ENCODE measurements at places on chromosomes 11 and 22.
A peak's percentile ranks its signal among the peaks of the same experiment; 100 is the strongest.

- no peak for DNase-seq
Observed at GRCh38 chr11:112200252-112200651, 24.9 kb downstream of the BCO2 start.

DNA sequence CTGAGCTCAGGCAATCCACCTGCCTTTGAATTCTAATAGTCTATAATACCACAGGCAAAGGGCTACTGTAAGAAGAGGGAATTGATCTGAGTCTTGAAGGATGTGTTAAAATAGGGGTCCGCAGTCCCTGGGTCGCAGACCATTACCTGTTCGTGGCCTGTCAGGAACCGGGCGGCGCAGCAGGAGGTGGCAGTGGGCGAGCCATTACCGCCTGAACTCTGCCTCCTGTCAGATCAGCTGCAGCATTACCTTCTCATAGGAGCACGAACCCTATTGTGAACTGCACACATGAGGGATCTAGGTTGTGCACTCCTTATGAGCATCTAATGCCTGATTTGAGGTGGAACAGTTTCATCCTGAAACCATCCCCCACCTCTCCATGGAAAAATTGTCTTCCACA, 11.5 kb upstream of the TMEM123 start:
- DNase-seq, result no peak

DNA sequence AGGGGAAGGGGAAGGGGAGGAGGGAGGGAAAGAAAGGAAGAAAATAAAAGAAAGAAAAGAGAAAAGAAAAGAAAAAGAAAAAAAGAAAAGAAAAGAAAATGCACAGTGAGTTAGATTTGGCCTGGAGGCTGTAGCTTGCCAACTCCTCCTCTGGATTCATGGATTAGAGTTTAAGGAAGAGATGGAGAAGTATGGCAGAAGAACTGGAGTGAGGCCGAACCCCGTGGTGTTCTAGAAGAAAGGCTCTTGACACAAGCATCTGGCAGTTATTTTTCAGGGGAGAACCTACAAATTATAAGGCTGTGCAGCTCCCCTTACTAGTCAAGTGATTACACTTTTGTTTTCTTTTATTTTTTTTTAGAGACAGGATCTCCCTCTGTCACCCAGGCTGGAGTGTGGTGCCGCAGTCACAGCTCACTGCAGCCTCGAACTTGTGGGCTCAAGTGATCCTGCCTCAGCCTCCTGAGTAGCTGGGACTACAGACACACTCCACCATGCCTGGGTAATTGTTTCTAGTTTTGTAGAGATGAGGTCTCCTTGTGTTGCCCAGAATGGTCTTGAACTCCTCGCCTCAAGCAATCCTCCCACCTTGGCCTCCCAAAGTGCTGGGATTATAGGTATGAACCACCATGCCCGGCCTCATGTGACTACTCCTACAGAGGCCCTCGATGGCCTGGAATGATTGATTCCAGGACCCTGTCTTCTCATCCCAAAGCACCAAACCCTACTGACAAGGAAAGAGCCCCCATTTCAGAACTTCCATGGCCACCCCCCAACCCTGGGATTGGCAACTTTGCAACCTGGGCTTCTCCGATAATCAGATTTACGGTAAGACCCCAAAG, 19.5 kb downstream of the ZNF74 start:
- DNase-seq, result no peak

DNA sequence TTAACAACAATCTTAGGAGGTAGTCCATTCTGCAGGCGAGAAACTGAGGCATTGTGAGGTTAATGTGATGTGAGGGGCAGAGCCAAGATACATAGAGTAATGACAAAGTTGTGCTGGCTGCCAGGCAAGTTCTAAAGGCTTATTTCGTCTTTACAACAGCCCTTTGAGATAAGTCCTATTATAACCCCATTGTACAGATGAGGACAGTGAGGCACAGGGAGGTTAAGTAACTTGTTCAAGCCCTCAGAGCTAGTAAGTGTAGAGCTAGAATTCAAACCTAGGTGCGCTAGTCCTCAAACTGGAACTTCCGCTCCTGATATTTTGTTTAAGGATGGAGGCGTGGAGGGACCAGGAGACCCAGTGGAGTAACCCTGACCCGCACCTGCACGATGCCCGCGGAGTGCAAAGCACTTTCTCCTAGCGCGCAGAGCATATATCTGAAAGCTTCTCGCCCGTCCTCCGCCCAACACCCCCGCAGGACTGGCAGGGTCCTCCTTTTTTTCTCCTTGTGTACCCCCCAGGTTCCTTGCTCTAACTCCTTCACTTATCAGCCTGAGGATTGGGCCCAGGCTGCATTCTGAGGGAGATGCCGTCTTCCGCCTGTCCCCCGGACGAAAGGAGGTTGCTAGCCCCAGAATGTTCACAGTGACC, 4.9 kb upstream of the FLI1 start:
- no peak for DNase-seq

DNA sequence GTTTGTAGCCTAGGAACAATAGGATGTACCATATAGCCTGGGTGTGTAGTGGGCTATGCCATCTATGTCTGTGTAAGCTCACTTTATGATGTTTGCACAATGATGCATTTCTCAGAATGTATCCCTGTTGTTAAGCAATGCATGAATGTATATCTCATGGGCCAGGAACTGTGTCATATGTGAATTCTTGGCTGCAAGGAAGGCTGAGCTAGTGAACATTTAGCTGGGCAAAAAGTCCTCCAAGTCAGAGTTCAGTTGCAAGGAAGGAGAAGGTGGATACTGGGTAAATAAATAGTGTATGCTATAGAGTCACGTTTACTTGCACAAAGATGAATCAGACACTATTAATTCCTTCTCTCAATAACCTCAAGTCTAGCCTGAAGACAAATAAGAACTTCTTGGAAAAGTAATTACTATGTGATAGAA, 136.1 kb downstream of the EHF start:
- no peak for DNase-seq

GRCh38 chr11:67700141-67700540, 25.7 kb upstream of the ALDH3B2 start:
- no peak for DNase-seq

- no peak for DNase-seq
Observed at GRCh38 chr11:116503216-116504160, 269.3 kb downstream of the BUD13 start.

DNA sequence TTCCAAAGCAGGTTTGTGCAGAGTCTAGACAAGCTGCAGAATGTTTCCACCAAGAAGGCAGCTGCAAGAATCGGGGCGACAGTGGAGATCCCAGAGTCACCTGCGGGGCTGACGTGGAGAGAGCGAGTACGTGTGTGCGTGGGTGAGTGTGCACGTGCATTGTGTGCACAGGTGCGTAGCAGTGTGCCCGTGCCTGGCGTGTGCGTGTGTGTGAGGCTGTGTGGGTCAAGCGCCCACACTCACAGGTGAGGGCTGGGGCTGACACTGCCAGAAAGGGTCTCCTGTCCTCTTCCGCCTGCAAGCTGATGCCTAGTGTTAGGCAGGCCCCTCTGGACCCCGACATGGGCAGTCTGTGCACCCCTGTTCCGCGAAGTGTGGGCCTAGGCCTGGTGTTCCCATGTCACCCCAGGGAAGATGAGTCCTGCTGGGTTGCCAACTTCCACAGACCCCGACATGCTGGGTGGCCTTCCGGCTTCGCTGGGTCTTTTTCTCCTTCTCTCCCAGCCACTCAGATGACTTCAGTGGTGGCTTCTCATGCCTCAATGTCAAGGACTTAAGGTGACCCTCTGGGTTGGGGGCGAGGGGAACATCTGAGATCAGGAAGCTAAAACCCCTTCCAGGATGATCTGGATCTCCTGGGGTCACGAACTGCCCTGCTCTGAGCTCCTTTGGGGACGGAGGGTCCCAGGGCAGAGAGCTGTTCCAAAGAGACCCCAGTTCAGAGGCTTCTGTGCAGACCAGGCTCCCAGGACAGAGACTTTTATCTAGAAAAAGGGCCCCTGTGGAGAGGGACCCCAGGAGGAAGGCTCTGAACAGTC, 10.4 kb upstream of the SYT8 start:
- DNase-seq, result no peak

DNA sequence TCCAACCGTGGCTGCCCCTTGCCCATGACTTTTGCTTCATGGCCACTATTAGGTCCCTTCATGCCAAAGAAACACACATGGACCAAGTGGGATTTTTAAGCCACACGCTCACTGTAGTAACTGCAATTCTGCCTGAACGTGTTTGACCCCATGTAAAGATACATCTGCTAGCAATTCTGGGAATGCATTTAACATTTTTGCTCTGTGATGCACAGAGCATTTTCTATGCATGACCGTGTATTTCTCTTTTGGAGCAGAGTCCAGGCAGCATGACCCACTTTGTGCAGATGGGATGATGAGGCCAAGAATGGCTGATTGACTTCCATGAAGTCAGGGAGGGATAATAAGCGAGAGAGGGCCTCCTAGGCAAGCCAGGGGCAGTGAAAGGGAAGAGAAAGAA, 108.5 kb downstream of the TP53I11 start:
- DNase-seq, result no peak

DNA sequence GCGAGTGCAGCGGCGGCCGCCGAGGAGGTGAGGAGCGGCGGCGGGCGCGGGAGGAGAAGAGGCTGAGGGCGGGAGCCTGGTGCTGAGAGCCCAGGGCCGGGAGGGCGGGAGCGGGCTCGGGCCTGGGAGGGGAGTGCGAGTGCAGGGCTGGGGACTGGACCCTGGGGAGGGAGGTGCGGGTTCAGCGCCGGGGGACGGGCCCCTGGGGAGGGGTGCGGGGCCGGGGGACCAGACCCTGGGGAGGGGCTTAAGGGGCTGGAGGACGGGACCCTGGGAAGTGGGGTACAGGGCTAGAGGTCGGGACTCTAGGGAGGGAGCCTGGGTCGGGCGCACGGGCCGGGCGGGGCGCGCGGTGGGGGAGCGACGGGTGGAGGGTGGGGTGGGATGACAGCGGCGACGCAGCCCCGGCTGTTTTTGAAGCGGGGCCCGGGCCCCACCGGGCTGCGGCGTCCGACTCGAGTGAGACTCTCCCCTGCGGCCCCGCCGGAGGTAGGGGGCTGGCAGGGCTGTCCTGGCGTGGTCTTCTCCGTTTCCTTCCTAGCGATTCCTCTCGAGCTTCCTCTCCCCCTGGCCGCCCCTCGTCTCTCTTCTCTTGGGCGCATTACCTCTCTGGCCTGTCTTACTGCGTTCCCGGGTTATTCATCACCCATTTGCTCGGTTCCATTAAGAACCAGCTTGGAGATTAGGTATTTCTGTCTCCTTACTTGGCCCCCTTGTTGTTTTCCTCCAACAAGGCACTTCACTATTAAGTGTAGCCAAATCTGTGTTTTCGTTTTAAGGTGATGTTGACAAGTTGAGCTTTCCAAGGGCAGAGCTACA, 754 bp downstream of the NUP50 start:
- no peak for DNase-seq

DNA sequence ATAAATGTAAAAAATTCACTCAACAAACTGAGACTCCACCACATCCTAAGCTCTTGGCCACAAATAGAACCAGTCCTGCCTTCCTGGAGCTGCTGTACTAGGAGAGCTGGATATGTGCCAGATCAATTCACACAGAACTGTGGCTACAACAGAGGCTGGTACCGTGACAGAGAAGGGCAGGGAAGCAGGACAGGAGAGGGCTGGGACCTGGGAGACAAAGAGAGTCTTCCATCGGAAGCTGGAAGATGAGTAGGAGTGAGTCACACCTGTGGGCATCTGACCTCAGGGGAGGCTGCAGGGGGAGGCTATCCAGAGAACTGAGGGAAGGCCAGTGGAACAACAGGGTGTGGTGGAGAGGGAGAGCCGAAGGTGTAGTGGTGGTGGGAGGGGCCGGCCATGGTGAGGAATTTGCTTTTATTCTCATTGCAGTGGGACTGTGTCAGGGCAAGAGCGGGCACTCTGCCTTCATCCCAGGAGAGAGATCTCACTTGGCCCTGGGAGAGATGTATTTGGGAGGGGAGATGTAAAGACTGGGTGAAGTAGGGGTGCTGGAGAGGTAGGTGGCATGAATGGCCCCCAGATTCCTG, 1.9 kb upstream of the LTBP3 start:
- DNase-seq, result no peak

DNA sequence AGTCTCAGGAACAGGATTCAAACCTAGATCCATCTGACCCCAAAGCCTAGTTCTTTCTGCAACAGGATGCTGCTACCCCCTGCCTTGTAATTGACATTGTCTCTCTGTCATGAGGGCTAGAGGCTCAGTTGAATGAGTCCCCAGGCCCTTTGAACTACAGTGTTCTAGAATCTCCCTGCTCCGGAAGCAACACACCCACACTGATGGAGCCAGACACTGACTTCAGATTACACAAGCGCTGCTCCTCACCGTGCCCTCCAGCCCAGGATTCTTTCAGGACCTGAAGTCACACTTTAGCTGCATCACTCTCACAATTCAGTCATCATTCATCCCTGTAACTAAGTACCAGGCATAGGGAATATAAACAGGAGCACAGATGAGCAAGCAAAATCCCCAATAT, 69.6 kb downstream of the RAB30 start:
- peak; percentile 2 for DNase-seq
